Mesothelial cell of epicardium (in vitro differentiated cells): ENCODE measurements at places on chromosomes 5 and 9.

GRCh38 chr5:63573380-63573779, 388.9 kb downstream of the HTR1A start:
- DNase-seq, result no peak
- no peak overlapping the region for H3K27ac ChIP-seq
- H3K27me3 ChIP-seq, result no peaks in the 10 kb centered on the region
- no peaks in the 10 kb centered on the region for H3K4me1 ChIP-seq

- peaks cover 64% of the 10 kb centered on the region for H3K4me1 ChIP-seq
- no peaks in the 10 kb centered on the region for H3K27me3 ChIP-seq
- peak overlapping the region; percentile 95 for H3K27ac ChIP-seq
- no peak overlapping the region for H3K4me3 ChIP-seq
- no peak for DNase-seq
Measured at GRCh38 chr9:37937366-37937765, 33.4 kb upstream of the SLC25A51 start.

DNA sequence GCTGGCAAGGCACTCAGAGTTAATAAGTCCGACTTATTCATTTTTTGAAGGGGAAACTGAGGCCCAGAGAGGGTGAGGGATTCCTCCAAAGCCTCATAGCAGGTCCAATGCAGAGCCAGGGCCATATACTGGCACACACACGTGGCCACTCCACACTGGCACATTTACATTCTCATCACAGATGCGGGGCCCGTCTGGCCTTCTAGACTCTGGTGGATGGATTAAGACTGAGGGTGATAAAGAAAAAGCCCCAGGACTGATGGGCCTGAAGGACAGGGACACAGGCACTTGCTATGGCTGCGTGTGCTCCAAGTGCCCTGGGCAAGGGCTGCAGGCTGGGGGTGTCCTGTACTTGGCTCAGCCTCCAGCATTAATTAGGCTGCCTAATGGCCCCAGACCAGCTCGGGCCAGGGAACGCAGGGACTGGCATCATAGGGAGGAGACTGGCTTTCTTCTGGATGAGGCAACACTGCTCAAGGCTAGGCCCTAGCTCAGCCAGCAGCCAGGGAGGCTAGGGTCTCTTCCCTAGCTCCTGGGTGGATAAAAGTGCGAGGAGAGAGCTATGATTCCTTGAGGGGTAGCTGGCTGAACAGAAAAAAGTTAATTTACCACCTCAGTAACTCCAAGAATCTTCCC, 28.5 kb upstream of the CSF1R start:
- H3K4me1 ChIP-seq, result peaks cover 20% of the 10 kb centered on the region
- no peak overlapping the region for H3K27ac ChIP-seq
- H3K4me3 ChIP-seq, result no peak overlapping the region
- no peak for DNase-seq

GRCh38 chr9:93828331-93829097, 126.6 kb downstream of the BARX1 start:
- no peak for DNase-seq
- H3K36me3 ChIP-seq, result no peaks in the 10 kb centered on the region
- no peak overlapping the region for H3K27ac ChIP-seq
- no peak overlapping the region for H3K4me3 ChIP-seq
- H3K4me1 ChIP-seq, result no peaks in the 10 kb centered on the region

GRCh38 chr9:129162497-129163197, 15.4 kb downstream of the IER5L start:
- no peaks in the 10 kb centered on the region for H3K27me3 ChIP-seq
- no peak overlapping the region for H3K27ac ChIP-seq
- H3K4me1 ChIP-seq, result peaks cover 29% of the 10 kb centered on the region
- no peak for DNase-seq

GRCh38 chr5:36875051-36875789, 1.3 kb upstream of the NIPBL start:
- H3K4me1 ChIP-seq, result peaks cover 35% of the 10 kb centered on the region
- peak overlapping the region; percentile 97 for H3K27ac ChIP-seq
- H3K4me3 ChIP-seq, result peak overlapping the region; percentile 83
- no peaks in the 10 kb centered on the region for H3K36me3 ChIP-seq

GRCh38 chr5:91332267-91333045, 50.7 kb downstream of the ARRDC3 start:
- no peak overlapping the region for H3K27ac ChIP-seq
- peaks cover 11% of the 10 kb centered on the region for H3K4me1 ChIP-seq
- no peaks in the 10 kb centered on the region for H3K27me3 ChIP-seq
- DNase-seq, result no peak
- H3K4me3 ChIP-seq, result no peak overlapping the region
